Tibial nerve (tissue), 4 donors: ENCODE measurements at places on chromosomes 16 and 17.

- DNase-seq = no peak
Observed at GRCh38 chr16:70570967-70571570, 47.5 kb downstream of the SF3B3 start.

GRCh38 chr16:68000450-68000849 is 1.2 kb upstream of the DPEP2 start:
- DNase-seq = peak; percentile 10

DNA sequence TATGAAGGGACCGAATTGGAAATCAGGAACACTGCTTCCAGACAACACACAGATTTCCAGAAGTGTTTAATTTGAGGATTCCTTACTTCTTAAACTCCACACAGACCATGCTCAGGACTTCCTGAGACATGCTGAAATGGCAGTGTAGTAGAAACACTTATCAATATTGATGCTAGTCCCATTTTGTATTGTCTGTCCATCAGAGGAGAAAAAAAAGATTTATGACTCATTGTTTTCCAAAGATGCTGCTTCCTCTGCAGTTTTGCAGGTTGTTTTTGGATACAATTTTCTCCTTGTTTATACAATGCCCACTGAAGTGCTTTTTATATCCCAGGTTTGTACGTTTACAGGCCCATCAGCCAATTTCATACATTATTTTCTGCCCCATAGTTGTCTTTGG is 68.3 kb upstream of the TANC2 start:
- DNase-seq = no peak

- no peak for DNase-seq
Observed at GRCh38 chr16:10419701-10420100, 33.8 kb downstream of the ATF7IP2 start.

DNA sequence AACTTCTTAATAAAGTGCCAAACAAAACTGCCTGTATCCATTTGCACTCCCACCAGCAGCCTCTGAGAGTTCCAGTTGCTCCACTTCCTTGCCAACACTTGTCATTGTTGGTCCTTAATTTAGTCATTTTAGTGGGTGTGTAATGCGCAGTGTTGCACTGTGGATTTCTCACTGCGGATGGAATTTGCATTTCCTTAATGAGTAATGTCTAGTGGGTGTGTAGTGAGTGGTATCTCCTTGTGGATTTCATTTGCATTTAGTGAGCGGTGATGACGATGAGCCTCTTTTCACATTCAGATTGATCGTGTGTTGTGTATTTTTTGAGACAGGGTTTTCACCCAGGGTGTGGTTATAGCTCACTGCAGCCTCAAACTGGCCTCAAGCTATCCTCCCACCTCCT is 4.1 kb upstream of the MSLN start:
- no peak for DNase-seq

GRCh38 chr17:41519501-41520224 is 973 bp upstream of the KRT15 start:
- DNase-seq = no peak
